ENCODE measurements at places on chromosomes 3 and 15.
A peak's percentile ranks its signal among the peaks of the same experiment; 100 is the strongest.

GRCh38 chr15:63395730-63396151 is 14.1 kb upstream of the CA12 start:
- no peak overlapping the region for H3K27ac ChIP-seq
- H3K36me3 ChIP-seq, result no peaks in the 10 kb centered on the region
- H3K4me1 ChIP-seq, result no peaks in the 10 kb centered on the region
- no peak overlapping the region for H3K4me3 ChIP-seq
- no peaks in the 10 kb centered on the region for H3K27me3 ChIP-seq

DNA sequence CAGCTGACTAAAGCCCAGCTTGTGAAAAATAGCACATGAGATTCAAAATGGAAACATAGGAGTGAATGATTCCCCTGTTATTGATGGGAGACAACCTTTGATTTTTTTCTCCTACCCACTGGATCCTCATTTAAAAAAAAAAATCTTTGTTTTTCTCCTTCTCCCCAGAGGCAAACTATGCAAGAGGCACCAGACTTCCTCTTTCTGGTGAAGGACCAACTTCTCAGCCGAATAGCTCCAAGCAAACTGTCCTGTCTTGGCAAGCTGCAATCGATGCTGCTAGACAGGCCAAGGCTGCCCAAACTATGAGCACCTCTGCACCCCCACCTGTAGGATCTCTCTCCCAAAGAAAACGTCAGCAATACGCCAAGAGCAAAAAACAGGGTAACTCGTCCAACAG is 2.6 kb downstream of the CACNA1D start:
- no peaks in the 10 kb centered on the region for H3K4me1 ChIP-seq
- no peaks in the 10 kb centered on the region for H3K36me3 ChIP-seq
- no peaks in the 10 kb centered on the region for H3K27me3 ChIP-seq
- no peak overlapping the region for H3K27ac ChIP-seq
- DNase-seq, result no peak
- no peak overlapping the region for H3K4me3 ChIP-seq

DNA sequence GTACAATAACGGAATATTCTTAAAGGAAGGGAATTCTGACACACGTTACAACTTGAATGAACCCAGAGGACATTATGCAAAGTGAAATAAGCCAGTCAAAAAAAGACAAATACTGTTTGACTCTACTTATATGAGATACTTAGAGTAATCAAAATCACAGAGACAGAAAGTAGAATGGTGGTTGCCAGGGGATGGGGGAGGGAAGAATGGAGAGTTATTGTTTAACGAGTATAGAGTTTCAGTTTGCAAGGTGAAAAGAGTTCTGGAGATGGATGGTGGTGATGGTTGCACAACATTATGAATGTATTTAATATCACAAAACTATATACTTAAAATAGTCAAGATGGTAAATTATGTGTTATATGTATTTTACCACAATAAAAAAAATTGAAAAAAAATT is 112.9 kb upstream of the ARHGEF3 start:
- H3K4me3 ChIP-seq, result no peak overlapping the region
- H3K27ac ChIP-seq, result no peak overlapping the region
- DNase-seq, result no peak

DNA sequence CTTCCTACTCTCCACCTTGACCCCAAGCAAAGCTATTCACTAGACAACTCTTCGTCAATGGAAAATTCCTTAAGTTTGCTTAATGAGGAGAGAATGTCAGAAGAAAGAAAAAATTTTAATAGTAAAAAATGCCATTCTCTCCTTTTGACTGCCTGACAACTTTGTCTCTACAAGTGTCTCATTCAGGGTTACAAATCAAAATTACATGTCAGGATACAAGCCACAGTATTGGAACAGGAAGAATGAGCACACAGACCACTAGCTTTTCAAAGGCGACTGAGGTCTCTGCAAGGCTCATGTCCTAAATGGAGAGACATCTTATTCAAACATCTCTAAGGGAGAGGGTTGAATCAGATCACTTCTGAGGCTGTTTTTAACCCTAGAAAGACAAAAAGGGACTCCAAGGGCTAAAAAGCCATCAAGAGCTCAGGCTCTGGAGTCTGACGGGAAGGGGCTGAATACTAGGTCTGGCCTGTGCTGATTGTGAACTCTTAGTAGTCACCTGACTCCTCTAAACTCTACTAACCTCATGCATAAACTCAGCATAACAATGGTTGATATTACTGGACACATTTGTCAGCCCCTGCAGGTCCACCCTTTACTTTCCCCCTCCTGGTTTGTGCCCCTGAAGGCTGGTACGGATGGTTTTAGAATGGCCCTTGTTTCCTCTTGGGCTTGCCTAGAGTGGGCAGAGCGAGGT is 12.8 kb upstream of the MEIS2 start:
- H3K4me3 ChIP-seq, result no peak overlapping the region
- H3K27ac ChIP-seq, result no peak overlapping the region
- DNase-seq, result no peak
- H3K27me3 ChIP-seq, result peaks cover 58% of the 10 kb centered on the region

GRCh38 chr15:89806559-89807550 is 7.8 kb downstream of the ANPEP start:
- no peaks in the 10 kb centered on the region for H3K4me1 ChIP-seq
- H3K27me3 ChIP-seq, result no peaks in the 10 kb centered on the region
- no peaks in the 10 kb centered on the region for H3K36me3 ChIP-seq
- no peak for DNase-seq
- H3K27ac ChIP-seq, result no peak overlapping the region

DNA sequence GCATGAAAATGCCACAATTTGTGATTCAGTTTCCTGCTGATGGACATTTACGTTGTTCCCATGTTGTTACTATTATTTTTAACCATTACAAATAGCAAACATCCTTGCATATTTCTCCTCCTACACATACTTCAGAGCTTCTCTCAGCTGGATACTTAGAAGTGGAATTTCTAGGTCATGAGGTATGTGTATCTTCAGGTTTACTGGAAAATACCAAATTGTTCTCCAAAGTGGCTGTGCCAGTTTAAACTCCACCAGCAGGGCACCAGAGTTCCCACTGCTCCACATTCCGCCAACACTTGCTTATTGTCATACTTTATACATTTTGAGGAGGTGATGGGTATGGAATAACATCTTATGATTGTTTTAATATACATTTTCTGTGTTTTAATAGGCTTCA is 45.7 kb downstream of the PRR23E start:
- H3K36me3 ChIP-seq, result no peaks in the 10 kb centered on the region
- no peak overlapping the region for H3K4me3 ChIP-seq
- no peak overlapping the region for H3K27ac ChIP-seq
- no peaks in the 10 kb centered on the region for H3K4me1 ChIP-seq
- no peak for DNase-seq

DNA sequence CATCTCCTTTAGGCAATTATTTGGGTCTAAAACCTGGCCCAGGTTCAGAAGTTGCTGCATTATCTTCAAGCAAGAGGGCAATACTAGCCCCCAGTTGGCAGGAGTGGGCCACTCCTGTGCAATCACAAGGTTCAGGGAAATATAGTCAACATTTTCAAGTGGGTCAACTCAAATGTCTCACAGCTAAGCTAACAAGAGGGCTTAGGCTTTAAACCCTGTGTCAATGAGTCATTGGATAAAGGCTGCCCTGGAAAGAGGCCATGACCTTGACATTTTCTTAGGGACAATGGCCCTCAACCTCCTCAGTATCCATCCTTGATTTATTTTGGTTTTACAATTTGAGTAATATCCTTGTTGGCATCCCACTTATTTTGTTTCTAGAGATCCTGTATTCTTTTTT is 73.5 kb upstream of the DCP1A start:
- peak; percentile 12 for DNase-seq
- H3K4me3 ChIP-seq, result no peak overlapping the region
- H3K27me3 ChIP-seq, result no peaks in the 10 kb centered on the region
- no peaks in the 10 kb centered on the region for H3K4me1 ChIP-seq
- H3K27ac ChIP-seq, result no peak overlapping the region
- H3K36me3 ChIP-seq, result no peaks in the 10 kb centered on the region

DNA sequence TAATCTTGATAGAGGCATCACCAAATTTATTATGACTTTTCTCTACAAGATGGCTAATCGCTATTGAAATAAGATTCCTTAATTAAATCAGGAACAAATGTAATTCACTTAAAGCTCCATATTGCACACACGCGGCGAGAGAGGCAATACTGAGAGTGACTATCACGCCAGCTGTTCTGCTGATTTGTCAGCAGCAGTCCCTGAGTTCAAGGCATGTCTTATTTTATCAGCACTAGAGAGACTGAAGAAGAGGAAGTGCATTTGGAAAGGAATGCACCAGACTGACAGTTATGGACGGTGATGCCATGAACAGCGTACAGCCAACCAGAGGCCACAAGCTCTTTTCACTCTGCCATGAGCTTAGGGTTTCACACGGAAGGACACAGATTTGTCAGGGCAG is 83.6 kb upstream of the SLCO3A1 start:
- no peak overlapping the region for H3K4me3 ChIP-seq
- peak; percentile 69 for DNase-seq
- H3K27me3 ChIP-seq, result no peaks in the 10 kb centered on the region
- no peak overlapping the region for H3K27ac ChIP-seq

DNA sequence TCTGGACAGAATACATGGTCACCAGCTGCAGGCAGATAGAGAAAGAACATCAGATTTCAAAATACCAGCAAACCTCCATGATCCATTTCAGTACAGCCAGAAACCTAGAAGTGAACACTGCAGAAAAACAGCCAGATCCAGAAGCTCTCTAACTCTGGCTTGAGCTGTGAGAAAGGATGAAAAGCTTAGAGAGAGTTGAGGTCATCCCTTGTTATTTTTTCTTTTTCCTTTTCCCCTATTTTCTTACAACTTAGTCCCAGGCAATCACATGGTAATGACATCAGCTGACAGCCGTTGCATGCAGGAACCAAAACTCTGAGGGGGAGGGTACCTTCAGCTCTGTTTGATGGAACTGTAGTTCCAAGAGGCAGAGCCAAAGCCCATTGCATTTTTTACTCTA is 113.2 kb downstream of the TCF12 start:
- H3K27me3 ChIP-seq, result no peaks in the 10 kb centered on the region
- no peak overlapping the region for H3K27ac ChIP-seq
- H3K4me3 ChIP-seq, result no peak overlapping the region
- no peaks in the 10 kb centered on the region for H3K36me3 ChIP-seq
- peaks cover 12% of the 10 kb centered on the region for H3K4me1 ChIP-seq
- DNase-seq, result peak; percentile 57

DNA sequence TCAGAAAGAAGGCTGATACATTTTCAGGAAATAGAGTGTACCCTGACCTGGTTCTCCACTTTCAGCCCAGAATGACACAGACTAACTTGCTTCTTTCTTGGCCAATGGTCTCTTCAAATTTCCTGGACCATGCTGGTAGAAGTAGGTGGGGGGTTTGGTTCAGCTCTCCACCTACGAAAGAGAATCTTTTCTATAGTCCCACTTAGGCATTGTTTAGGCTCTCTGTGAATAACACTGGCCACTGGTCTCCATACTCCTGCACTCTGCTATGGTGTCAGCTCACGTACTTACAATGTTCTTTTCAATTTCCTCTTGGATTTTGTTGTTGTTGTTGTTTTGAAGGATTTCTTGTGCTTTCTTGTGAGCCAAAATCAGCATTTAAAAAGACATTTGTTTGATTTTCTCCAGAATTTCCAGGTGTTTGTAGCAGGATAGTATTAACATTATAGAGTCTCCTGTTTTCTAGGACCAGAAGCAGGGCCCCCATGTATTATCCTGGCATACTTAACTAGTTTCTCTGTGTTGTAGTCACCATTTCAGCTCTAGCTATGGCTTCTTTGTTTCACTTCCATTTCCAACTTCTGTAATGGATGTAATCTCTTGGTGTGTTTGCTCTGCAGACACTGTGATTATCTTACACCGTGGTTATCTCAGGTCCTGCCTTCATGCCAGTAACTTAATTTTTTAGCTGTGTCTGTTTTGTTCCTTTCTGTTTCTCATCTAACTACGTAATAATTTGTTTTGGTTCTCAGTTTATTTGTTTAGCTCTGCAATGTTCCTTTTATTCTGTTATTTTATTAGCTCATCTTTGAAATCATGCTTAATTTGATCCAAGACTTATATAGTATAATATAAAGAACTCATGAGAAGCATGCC is 61.4 kb downstream of the CHRNA7 start:
- DNase-seq, result no peak
- H3K4me3 ChIP-seq, result no peak overlapping the region
- no peaks in the 10 kb centered on the region for H3K36me3 ChIP-seq
- no peaks in the 10 kb centered on the region for H3K27me3 ChIP-seq
- no peak overlapping the region for H3K27ac ChIP-seq

GRCh38 chr15:48565560-48566482 is 79.7 kb downstream of the FBN1 start:
- no peaks in the 10 kb centered on the region for H3K27me3 ChIP-seq
- H3K4me1 ChIP-seq, result peaks cover 3% of the 10 kb centered on the region
- H3K36me3 ChIP-seq, result no peaks in the 10 kb centered on the region
- H3K27ac ChIP-seq, result no peak overlapping the region
- DNase-seq, result peak; percentile 37

- H3K27ac ChIP-seq, result no peak overlapping the region
- DNase-seq, result no peak
- no peaks in the 10 kb centered on the region for H3K27me3 ChIP-seq
Measured at GRCh38 chr15:31393444-31394091, 66.9 kb downstream of the KLF13 start.

GRCh38 chr3:108053067-108053466 is 37.8 kb downstream of the CD47 start:
- H3K36me3 ChIP-seq, result peaks cover 4% of the 10 kb centered on the region
- DNase-seq, result peak; percentile 34
- H3K27me3 ChIP-seq, result no peaks in the 10 kb centered on the region
- H3K27ac ChIP-seq, result peak overlapping the region; percentile 52
- H3K4me3 ChIP-seq, result no peak overlapping the region

DNA sequence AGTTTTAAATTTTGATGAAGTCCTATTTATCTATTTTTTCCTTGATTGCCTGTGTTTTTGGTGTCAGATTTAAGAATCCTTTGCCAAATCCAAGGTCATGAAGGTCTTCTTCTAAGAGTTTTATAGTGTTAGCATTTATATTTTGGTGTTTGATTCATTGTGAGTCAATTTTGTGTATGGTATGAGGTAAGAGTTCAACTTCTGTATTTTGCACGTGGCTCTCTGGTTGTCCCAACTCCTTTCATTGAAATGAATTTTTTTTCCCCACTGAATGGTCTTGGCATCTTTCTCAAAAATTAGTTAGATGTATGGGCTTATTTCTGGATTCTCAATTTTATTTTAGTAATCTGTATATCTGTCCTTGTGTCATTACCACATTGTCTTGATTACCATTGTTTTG is 57.1 kb upstream of the STRIT1 start:
- no peak overlapping the region for H3K27ac ChIP-seq
- H3K4me1 ChIP-seq, result no peaks in the 10 kb centered on the region
- H3K27me3 ChIP-seq, result no peaks in the 10 kb centered on the region
- no peak overlapping the region for H3K4me3 ChIP-seq
- no peak for DNase-seq

- no peak overlapping the region for H3K4me3 ChIP-seq
- H3K27me3 ChIP-seq, result no peaks in the 10 kb centered on the region
- DNase-seq, result no peak
- H3K36me3 ChIP-seq, result no peaks in the 10 kb centered on the region
- no peak overlapping the region for H3K27ac ChIP-seq
- H3K4me1 ChIP-seq, result no peaks in the 10 kb centered on the region
Measured at GRCh38 chr3:156910022-156910421, 83.9 kb downstream of the LEKR1 start.

Data from lung (tissue), 17 donors.